NCI-H2171 treated with DMSO at 0.1 percent for 48 hours (cell line): ENCODE measurements at places on chromosomes 3 and 15.

DNA sequence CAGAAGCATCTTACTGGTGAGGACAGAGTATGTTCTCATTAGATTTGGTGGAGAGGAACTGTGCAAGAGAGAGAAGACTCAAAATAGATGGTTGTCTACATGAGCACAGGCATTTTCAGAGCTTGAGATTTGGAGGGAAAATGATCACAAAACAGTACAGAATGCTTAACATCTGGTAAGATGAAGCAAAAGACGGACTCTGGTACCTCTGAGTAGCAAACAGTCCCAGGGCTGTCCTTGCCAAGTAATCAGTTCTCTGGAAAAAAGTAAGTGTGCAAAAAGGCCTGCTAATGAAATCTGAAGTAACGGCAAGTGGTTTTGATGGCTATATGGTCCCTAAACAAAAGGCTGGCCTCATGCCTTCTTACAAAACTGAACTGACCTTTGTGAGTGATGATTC lies 414.2 kb downstream of the CNTN4 start:
- peak; percentile 32 for DNase-seq

DNA sequence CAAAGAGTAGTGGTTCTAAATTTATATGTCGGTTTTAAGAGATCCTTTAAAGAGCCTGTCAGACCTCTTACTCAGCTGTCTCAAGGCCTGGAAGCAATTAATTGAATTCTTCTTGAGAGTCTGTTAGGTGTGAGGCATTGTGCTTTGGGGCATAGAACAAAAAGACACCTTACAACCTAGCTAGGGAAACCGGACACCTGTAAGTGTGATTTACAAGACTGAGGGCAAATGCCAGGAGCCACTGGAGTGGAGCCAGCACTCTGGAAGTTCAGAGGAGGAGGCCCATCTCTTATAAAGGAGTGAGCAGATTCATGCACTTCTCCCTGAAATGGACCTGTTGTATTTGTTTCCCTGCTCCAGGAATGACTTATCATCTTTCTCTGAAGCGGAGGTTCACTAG lies 97.7 kb upstream of the NUDT16 start:
- no peak for DNase-seq

GRCh38 chr3:35946121-35946853 lies 307.0 kb downstream of the ARPP21 start:
- no peak for DNase-seq

DNA sequence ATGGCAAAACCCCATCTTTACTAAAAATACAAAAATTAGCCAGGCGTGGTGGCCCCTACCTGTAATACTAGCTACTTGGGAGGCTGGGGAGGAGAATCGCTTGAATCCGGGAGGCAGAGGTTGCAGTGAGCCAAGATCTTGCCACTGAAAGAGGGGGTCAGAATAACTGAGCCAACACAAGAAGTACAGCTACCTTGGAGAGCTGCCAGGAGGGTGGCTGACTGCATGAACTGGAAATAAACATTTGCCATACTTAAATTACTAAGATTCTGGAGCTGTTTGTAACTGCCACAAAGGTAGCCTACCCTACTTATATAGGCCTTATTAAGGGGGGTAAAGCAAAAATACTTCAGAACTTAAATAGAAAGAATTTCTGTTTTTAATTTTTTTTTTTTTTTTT lies 15.4 kb upstream of the PIK3CB start:
- peak; percentile 6 for DNase-seq

DNA sequence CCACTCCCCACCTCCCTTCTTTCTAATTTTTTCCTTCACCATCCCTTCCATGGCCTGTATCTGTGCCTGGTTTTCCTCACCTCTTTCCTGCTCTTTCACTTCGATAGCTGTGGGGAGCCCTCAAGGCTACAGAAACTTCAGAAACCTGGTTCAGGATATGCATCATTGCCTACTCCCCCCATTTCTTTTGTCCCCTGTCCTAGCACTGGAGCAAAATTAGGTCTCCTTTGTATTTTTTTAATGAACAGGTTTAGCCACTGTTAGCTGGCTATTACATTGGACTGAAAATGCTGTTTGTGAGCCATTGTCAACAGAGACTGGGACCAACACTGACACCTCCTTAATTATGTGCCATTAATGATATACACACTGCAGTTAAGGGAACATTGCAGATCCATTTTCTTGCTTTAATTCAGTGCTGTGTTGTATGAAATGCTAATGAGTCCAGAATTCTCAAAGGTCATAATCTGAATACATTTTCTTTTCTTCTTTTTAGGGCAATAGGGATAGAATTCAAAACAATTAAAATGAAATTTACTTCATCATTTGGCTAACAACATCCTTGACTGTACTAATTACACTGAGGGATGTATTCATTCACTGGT lies 138.6 kb downstream of the PDCD6IP start:
- DNase-seq = no peak

DNA sequence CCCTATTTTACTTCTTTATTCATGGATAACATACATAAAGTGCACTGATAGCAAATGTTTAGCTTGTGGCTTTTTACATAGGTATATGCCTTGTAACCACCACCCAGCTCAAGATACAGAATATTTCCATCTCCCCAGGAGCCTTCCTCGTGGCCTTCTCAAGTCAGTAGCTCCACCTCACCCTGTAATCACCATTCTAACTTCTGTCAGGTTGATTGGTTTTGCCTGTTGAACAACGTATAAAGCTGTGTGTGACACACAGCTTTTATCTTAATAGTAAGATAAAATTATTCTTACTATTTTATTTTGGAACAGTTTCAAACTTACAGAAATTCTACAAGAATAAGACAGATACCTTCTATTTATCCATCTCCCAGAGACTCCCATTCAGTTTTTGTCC lies 13.3 kb downstream of the ATG7 start:
- DNase-seq = no peak

- no peak for DNase-seq
Observed at GRCh38 chr3:45207446-45207845, 18.6 kb downstream of the TMEM158 start.

- no peak for DNase-seq
Observed at GRCh38 chr3:41274944-41275668, 75.8 kb downstream of the CTNNB1 start.

DNA sequence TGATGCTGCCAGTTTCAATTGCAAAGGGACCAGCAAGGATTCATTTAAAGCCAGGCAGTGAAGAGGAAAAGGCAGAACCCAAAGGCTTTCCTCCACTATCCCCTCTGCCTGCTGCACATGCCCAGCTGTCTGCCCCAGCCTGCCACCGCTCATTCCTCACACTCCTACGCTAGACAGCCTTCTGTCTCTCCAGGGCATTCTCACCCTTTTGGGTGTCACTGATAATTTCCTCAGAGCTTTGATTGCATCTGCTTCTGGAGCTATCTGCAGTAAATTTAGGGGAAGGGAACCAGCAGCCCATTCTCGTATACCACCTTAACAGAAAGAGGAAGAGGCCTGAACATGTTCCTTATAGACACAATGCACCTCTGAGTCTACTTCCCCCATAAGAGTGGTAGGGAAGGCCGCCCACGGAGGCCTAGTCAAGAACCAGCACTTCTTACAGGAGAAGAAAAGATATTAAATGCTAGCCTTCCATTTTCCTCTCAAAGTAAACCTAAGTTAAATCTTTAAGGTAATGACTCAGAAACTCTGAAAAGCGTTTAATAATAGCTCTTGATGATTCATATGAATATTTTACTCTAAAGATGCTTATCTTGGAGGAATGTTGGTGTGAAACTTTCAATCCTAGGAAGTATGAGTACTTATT lies 20.9 kb downstream of the NUDT16 start:
- DNase-seq = peak; percentile 7

DNA sequence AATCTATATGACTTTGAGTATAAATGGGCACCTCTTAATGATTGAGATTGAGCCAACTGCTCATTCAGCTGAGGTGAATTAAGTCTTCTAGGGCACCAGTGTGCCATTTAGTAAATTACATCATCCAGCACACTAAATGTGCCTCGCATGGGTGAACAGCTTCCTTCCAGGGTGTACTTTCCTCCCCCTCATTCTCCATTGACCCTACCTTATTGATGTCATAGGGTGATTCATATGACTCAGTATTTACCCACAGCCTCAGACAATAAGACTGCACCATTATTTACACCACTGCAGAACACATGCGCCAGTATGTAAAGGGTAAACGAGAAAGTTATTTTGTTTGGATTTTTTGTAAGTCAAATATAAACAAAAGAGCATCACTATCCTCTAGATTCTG lies 185.2 kb upstream of the ARL6 start:
- no peak for DNase-seq

DNA sequence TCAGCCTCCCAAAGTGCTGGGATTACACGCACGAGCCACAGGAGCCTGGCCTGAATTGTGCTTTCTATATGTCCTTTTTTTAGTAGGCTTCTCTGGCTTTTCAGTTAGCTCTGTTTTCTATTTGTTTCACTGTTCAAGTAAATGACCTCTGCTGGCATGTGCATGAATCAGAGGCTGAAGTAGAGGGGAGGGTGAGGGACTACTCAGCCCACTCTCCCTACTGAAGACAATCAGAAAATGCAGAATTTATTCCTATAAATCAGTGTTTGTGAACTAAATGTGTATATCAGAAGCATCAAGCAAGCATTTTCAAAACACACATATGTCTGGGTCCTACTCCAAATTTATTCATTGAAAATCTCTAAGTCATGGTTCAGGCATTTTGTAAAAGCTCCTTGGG lies 45.0 kb downstream of the ZMAT3 start:
- no peak for DNase-seq

DNA sequence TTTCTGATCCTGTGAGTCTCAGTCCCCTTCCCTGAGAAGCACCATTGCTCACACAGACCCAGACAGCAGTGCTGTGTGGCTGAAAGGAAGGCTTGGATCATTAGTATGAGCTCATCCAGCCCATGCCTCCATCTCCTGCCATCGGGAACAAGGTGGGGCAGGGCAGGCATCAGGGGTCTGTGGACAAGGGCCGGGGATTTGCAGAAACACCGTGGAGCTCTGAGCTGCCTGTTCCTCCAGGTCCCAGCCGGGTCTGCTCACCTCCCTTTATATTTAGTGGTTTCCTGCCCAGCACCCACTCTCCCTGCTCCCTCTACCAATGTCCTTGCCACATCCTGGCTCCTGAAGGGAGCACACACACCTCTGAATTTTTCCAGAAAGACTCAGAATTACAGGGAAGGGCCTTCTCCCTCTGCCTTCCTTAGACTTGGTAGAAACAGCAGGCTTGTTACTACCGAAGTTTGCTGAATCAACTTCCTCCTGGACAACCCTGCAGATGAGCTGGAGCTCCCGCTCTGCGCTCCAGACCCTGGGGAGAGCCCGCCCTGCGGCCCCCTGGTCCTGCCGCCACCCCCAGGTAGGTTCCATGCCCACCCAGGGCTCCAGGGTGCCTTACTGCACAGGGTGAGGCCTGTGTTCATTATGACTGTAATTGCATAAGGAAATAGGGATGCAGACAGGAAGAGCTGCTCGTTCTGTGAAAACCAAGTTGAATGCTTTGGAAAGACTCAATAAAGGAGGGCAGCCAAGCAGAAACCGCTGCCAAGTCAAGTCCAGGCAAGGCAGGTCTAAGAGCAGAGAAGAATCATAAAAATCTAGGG lies 128.1 kb downstream of the NSMCE3 start:
- DNase-seq = no peak

GRCh38 chr3:148751461-148751860 lies 53.8 kb downstream of the AGTR1 start:
- no peak for DNase-seq

DNA sequence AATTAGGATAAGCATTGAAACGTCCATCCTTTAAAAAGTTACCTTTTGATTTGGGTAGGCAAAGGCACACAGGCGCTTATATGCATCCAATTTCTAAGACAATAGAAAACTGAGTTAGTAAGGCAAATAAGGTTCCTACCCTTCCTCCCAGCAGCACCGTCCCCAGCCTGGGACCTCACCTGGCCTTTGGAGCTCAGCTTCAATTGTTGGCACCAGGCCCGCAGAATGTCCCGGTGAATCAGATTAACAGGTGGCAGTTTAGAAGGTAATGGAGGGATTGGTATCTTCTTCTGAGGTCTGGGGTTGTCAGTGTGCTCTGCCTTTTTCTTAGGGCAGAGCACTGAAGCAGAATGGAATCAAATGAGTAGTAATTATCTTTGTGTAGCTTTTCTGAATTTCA lies 5.7 kb downstream of the DPPA4 start:
- no peak for DNase-seq

DNA sequence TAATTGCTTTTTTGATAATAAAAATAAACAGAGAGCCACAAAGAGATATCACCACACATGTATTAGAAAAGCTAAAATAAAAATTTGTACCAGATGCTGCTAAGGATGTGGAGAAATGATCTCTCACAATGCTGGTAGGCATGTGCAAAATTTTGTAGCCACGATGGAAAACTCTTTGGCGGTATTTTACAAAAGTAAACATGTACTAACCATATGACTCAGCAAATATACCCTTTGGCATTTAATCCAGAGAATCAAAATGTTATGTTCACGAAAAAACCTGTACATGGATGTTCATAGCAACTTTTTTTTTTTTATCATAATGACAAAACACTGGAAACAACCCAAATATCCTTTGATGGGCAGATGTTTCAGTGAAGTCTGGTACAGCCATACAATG lies 261.2 kb downstream of the LPP start:
- no peak for DNase-seq

- peak; percentile 70 for DNase-seq
Observed at GRCh38 chr3:129384594-129385323, 43.7 kb downstream of the EFCAB12 start.

- peak; percentile 63 for DNase-seq
Observed at GRCh38 chr3:43233062-43233461, 53.3 kb upstream of the SNRK start.

- peak; percentile 59 for DNase-seq
Observed at GRCh38 chr3:104628185-104628789, 738.4 kb upstream of the ALCAM start.

DNA sequence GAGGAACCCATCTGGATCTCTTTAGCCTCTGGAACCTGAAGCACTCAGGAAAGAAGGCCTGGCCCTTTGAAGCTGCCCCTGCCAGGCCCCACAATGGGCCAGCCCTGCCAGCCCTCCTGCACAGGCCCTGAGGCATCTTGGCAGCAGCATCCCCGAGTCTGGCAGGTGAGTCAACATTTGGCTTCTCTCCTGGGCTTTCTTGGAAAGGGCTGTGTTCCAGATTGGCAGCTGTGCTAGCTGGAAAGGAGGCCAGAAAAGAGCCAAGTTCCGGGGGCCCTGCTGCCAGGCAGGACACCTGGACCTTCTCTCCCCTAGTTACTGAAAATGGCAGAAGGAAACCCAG lies 187.2 kb downstream of the SHQ1 start:
- DNase-seq = peak; percentile 65

DNA sequence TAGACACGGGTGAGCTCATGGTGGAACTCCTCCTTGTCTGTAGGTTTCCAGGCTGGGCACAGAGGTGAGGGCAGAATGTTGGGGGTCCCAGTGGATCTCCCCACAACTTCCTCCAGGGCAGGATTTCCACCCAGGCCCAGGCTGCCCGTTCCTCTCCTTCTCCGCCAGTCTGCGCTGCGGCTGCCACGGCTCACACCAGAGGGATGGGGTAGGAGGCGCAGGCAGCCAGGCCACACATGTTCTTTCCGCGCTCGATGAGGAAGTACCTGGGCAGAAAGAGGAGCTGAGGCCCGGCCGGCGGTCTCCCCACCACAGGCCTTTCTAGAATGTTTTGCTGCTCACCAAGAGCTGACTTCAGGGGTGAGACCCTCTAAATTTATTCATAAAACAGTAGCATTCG lies 22.9 kb downstream of the CTSH start:
- no peak for DNase-seq
